ENCODE measurements at places on chromosomes 6 and 20. TPM values are rescaled to one million over a fixed set of nuclear protein-coding genes. Genes with fewer than 3 reads are reported as not detected.

- no peak for DNase-seq
These were observed 3.6 kb downstream of the ARFRP1 start for GRCh38 chr20:63703976-63704748.

Gene TMC2
- polyA plus RNA-seq = 0.29 TPM

DNA sequence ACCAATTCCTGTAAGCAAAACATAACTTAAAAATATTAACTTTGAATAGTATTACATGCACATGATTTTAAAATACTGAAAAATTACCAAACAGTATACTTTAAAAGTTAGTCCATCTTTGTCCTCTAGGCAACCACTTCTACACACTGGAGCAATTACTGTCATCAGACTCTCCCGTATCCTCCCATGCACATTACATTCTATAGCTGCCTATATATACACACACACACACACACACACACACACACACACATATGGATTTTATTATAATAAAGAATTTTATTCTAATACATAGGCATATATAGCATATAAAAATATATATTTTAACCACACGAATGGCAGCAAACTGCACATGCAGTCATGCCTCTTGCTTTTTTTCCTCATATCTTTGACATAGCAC, 8.2 kb downstream of the REV3L start:
- no peak for DNase-seq

- DNase-seq = peak; percentile 16
These were observed 19.6 kb downstream of the RTN4IP1 start for GRCh38 chr6:106609699-106610098.
